ENCODE measurements at places on chromosomes 1 and 21. TPM values are rescaled to one million over a fixed set of nuclear protein-coding genes. Genes with fewer than 3 reads are reported as not detected.
A peak's percentile ranks its signal among the peaks of the same experiment; 100 is the strongest.

DNA sequence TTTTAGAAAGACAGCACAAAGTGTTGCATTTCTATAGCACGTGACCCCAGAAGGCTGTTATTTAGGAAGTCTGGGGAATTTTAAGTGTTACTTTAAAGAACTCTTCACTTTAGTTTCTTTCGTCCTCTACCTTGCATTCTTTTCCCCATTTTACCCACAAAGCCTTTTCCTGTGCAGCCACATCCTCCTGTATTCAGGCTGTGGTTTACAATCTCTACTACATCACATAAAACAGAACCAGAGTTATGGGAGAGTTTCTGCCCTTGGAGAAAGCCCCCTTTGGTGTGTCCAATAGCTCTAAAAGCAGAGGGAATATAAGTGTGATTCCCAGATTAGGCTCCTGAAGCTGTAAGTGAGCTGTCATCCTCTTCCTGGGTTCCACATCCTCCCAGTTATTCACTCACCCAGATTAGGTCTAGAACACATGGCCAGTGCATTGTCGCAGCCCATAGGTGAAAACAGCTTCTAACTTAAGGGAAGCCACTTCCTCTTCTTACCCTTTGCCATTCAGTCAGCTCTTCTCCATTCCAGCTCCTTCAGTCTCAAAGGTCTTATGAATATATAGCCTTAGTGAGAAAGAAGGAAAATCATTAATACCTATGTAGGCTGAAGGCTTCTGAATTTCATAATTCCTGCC is 171.1 kb downstream of the PIGK start:
- H3K4me1 ChIP-seq = no peaks in the 10 kb centered on the region
- H3K27me3 ChIP-seq = no peaks in the 10 kb centered on the region
- H3K27ac ChIP-seq = no peak overlapping the region

- H3K27ac ChIP-seq = peak overlapping the region; percentile 68
- H3K4me3 ChIP-seq = no peak overlapping the region
- no peaks in the 10 kb centered on the region for H3K36me3 ChIP-seq
- H3K27me3 ChIP-seq = no peaks in the 10 kb centered on the region
- DNase-seq = no peak
Measured at GRCh38 chr21:38297194-38297631, 40.4 kb downstream of the KCNJ15 start.

- H3K4me3 ChIP-seq = no peak overlapping the region
- H3K27me3 ChIP-seq = no peaks in the 10 kb centered on the region
- H3K36me3 ChIP-seq = no peaks in the 10 kb centered on the region
- no peak for DNase-seq
- H3K4me1 ChIP-seq = peaks cover 9% of the 10 kb centered on the region
Measured at GRCh38 chr21:34362136-34362444, 1.7 kb upstream of the KCNE2 start.

The B3GALT2 gene
- total RNA-seq = 0.08 TPM

The SPTA1 gene
- total RNA-seq = not detected

GRCh38 chr1:224542783-224543440 is 73.2 kb upstream of the CNIH3 start:
- no peak overlapping the region for H3K27ac ChIP-seq
- DNase-seq = no peak
- H3K36me3 ChIP-seq = no peaks in the 10 kb centered on the region
- no peaks in the 10 kb centered on the region for H3K4me1 ChIP-seq

The ALG14 gene
- 0.53 TPM for total RNA-seq

DNA sequence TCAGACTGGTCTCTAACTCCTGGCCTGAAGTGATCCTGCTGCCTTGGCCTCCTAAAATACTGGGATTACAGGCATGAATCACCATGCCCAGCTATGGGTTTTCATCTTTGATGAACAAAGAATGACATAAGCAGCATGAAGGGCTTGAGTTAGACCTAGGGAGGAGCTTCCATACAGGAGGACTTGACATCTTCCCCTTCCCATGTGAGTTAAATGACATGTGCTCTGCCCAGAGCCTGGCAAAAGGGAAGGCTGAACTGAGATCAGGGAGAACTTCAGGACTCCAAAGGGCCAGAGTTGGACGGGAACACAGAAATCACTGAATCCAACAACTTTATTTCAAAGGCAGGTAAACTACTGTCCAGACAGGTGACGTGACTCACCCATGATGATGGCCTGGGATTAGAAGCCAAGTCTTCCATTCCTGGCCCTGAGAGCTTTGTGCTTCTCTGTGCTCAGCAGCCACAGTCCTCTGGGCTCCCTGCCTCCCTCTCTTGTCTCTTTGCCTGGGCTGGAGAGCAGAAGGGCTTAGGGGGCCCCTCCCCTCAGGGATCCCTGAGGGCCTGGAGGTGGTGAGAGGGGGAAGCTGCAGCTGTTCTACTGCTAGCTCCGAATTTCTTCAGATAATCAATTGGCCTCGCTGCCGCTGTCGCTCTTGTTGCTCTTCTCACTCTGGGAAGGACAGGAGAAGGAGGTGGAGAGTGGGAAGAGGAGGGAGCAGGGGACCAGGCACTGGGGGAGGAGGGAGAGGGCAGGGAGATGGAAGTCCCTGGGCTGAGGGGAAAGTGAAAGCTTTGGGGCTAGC is 7.6 kb downstream of the NHLH1 start:
- H3K27me3 ChIP-seq = no peaks in the 10 kb centered on the region
- no peak for DNase-seq
- no peaks in the 10 kb centered on the region for H3K36me3 ChIP-seq
- H3K27ac ChIP-seq = peak overlapping the region; percentile 64
- no peaks in the 10 kb centered on the region for H3K4me1 ChIP-seq
- H3K4me3 ChIP-seq = no peak overlapping the region

GRCh38 chr1:106564192-106564591 is 492.3 kb upstream of the PRMT6 start:
- no peaks in the 10 kb centered on the region for H3K36me3 ChIP-seq
- no peaks in the 10 kb centered on the region for H3K27me3 ChIP-seq
- no peaks in the 10 kb centered on the region for H3K4me1 ChIP-seq
- H3K27ac ChIP-seq = no peak overlapping the region
- DNase-seq = no peak

- DNase-seq = no peak
- H3K27ac ChIP-seq = peak overlapping the region; percentile 91
- peaks cover 43% of the 10 kb centered on the region for H3K4me1 ChIP-seq
- H3K4me3 ChIP-seq = peak overlapping the region; percentile 97
- H3K27me3 ChIP-seq = no peaks in the 10 kb centered on the region
Measured at GRCh38 chr1:227735539-227736285, 477 bp downstream of the SNAP47 start.

GRCh38 chr1:112817555-112818373 is 102.6 kb upstream of the PPM1J start:
- no peaks in the 10 kb centered on the region for H3K36me3 ChIP-seq
- no peaks in the 10 kb centered on the region for H3K27me3 ChIP-seq
- no peak overlapping the region for H3K4me3 ChIP-seq

GRCh38 chr1:65825741-65826140 is 33.0 kb downstream of the PDE4B start:
- no peak overlapping the region for H3K27ac ChIP-seq
- H3K4me1 ChIP-seq = no peaks in the 10 kb centered on the region
- H3K27me3 ChIP-seq = no peaks in the 10 kb centered on the region

The RNU1-4 gene
- total RNA-seq = under 0.01 TPM

DNA sequence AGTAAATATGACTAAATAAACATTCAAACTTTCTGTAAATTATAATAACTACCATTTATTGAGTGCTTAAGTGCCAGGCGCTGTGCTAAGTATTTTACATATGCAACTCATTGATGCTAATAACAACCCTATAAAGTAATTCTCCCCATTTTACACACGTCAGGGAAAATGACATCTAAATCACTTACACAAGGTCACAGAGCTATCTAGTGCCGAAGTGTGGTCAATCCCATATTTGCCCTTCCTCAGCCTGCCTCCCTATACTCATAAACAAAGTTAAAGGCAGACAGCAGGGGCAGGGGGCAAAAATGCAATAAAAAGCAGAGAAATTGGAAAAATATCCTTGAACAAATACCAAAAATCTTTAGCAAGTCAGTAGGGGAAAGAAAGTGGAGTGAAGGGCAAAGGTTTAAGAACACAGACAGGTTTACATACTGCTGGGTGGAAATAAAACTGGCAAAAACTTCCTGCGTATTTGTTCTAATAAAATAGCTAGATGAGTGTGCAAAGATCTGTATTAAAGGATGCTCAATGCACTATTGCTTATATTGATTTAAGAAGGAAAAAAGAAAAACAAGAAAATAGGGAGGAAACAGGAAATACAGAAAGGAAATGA is 72.8 kb downstream of the WDR64 start:
- DNase-seq = no peak
- H3K27ac ChIP-seq = no peak overlapping the region
- no peaks in the 10 kb centered on the region for H3K4me1 ChIP-seq
- no peak overlapping the region for H3K4me3 ChIP-seq

DNA sequence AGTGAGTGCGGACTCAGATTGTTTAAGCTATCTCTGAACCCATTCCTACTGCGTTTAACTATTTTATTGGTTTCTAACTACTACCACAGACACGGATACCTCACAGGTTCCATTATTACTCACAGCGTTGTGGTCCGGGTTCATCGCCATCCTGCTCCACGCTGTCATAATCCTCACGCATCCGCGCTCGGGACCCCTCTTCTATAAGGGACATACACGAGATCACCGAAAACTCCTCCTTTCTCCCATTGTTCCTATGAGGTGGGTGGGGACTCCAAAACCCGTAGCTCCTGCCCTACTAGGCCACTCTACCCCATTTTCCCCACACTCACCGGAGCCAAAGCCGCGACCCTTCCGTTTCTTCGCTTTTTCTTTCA is 610 bp downstream of the RBM8A start:
- H3K4me1 ChIP-seq = peaks cover 13% of the 10 kb centered on the region
- H3K27ac ChIP-seq = peak overlapping the region; percentile 96
- no peak for DNase-seq
- no peaks in the 10 kb centered on the region for H3K27me3 ChIP-seq
- peak overlapping the region; percentile 70 for H3K4me3 ChIP-seq

The SOX13 gene
- 21.2 TPM for total RNA-seq

DNA sequence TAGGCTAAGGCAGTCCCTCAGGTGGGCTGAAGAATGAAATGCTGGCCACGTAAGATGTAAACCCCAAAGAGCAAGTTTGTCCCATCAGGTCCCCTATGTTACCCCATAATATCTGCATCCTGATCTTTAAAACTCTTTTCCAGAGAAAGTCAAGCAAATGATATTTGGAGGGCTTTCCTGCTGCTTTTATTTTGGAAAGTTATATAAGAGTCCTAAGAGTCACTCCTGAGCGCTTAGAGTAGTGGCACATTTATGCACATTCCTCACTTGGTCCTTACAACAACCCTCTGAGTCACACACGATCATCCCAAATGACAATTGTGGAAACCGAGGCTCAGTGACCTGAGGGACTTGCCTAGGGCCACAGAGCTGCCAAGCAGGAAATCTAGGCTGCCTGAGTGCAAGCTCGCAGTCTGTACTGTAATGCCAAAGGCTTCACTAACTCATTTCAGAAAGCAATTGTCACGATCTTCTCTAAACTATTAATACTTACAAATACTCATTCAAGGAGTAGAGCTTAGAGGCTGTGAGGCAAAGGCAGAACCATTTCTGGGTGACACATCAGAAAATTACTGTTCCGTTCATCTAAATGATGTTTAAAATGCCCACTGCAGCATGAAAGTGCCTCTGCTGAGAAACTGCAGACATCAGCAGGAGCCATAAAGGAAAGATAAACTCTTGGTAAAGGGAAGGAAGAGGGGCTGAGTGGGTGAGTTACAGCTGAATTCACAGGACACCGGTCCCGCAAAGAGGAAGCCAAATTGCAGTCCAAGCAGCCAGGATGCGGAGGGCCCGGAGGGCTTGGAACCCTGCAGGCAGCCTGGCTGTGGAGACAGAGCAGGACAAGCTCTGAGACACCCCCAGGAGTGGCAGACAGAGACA is 30.8 kb downstream of the CAPZB start:
- H3K36me3 ChIP-seq = no peaks in the 10 kb centered on the region
- no peak for DNase-seq
- no peaks in the 10 kb centered on the region for H3K27me3 ChIP-seq
- no peak overlapping the region for H3K4me3 ChIP-seq
- H3K27ac ChIP-seq = peak overlapping the region; percentile 87
- peaks cover 62% of the 10 kb centered on the region for H3K4me1 ChIP-seq

The HSD3B2 gene
- total RNA-seq = not detected

The PWP2 gene
- 5.6 TPM for total RNA-seq

The GPX7 gene
- total RNA-seq = 1.6 TPM

GRCh38 chr1:240539769-240540414 is 72.1 kb downstream of the GREM2 start:
- no peak overlapping the region for H3K4me3 ChIP-seq
- H3K27me3 ChIP-seq = no peaks in the 10 kb centered on the region
- H3K36me3 ChIP-seq = no peaks in the 10 kb centered on the region
- DNase-seq = no peak

DNA sequence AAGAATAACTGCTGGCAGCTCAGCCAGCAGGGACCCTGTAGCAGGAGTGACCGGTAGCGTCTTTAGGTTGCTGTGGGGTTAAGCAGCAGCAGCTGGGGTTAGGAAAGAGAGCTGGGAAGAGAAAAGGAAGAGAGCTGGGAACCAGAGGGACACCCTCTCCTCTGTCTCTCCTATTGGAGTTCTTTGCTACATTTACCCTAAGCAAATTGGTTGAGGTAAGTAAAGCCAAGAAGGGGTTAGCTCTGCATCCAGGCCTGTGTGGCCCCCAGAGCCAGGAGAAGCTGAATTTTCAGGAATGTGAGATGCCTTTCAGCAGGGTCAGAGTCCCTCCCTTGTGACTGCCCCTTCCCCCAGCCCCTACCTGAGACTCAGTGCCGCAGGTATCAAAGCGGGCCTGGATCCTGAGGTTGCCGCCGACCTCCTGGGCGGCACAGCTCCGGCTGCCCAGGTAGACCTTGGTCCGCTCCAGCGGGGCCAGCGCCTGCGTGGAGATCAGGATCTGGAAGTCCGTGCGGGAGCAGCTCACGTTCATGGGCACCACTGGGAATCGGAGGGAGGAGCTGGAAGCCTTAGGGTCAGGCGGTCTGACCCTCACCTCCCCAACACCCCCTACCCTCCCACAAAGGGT is 16.4 kb downstream of the CDCP2 start:
- H3K4me1 ChIP-seq = no peaks in the 10 kb centered on the region
- H3K27ac ChIP-seq = no peak overlapping the region
- no peaks in the 10 kb centered on the region for H3K27me3 ChIP-seq
- no peak for DNase-seq

The A3GALT2 gene
- total RNA-seq = not detected

The ADCY10 gene
- total RNA-seq = not detected
